ENCODE measurements at places on chromosomes 1 and 21.

DNA sequence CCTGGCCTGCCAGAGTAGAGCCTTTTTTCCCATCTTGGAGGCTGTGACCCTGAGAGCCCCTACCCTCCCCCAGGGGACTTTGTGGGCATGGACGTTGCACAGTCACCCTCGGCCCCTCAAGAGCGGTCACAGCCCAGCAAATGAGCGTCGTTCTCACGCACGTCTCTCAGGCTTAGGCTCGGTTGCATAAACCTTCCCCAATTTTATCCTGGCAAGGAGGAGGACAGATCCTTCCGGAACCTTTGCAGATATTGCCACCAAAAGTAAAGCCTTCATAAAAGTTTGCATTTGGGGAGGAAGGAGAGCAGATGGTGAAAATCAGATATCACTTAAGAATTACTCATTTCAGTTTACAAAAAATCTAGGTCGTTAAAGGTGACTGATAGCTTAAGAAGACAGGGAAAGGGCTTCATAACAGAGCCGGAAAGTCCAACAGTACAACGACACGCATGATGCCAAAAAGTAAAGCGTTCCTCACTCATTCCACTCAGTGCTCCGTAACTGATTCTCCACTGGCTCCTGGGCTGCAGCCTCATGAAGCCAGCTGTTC is 29.3 kb downstream of the PDE9A start:
- no peak for DNase-seq

- no peak for DNase-seq
These were observed 100.5 kb downstream of the NPHP4 start for GRCh38 chr1:5891736-5892135.

GRCh38 chr1:105137543-105138457 is 1388.1 kb downstream of the AMY1C start:
- no peak for DNase-seq

GRCh38 chr1:209802780-209803152 is 3.2 kb downstream of the IRF6 start:
- DNase-seq = no peak

DNA sequence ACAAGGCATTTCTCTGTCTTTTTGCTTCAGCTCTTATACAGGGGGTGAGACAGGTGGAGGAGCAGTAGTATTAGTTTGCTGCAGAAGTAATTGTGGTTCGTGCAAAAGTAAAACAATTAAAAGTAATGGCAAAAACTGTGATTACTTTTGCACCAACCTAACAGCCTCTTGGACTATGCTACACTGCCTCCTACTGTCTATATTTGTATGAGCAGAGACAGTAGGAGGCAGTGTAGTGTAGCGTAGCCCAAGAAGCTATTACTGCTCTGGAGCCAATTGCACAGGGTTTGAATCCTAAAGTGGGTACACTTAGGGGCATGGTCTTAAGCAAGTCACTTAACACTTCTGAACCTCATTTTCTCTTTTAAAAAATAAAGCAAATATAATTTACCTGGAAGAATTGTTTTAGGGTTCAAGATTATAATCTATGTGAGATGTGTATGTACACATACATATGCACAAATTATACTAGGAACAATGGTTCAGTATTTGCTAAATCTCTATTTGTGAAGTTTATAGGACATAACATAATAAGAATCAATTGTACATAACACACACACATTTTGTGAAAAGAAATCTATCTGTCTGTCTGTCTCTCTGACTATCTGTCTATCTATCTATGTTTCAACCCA is 103.8 kb downstream of the BRINP3 start:
- DNase-seq = no peak

- DNase-seq = no peak
These were observed 4.4 kb downstream of the TMCO1 start for GRCh38 chr1:165764277-165764676.

DNA sequence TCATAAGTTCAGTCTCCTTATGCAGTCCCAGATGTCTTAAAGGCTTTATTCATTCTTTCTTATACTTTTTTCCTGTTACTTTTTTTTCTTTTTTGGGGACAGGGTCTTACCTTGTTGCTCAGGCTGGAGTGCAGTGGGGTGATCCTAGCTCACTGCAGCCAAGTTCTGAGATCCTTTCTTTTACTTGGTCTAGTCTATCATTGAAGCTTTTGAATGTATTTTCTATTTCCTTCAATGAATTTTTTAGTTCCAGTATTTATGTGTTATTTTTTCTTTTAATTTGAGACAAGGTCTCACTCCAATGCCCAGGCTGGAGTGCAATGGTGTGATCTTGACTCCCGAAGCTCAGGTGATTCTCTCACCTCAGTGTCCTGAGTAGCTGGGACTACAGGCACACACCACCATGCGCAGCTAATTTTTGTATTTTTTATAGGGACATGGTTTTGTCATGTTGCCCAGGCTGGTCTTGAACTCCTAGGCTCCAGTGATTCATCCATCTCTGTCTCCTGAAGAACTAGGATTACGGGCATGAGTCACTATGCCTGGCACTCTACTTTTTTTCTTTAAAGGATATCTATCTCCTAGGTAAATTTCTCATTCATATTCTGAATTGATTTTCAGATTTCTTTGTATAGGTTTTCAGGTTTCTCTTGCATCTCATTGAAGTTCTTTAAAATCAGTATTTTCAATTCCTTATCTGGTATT is 26.1 kb upstream of the GTF2B start:
- no peak for DNase-seq

- DNase-seq = no peak
These were observed 8.9 kb downstream of the RALGPS2 start for GRCh38 chr1:178733972-178734371.

GRCh38 chr1:211830055-211830327 is 572 bp downstream of the LPGAT1 start:
- DNase-seq = no peak

- DNase-seq = no peak
These were observed 11.8 kb upstream of the INPP5B start for GRCh38 chr1:37958690-37959089.
